CD4-positive, alpha-beta memory T cell (primary cell): ENCODE measurements at places on chromosomes 7 and 10. TPM values are rescaled to one million over a fixed set of nuclear protein-coding genes. Genes with fewer than 3 reads are reported as not detected.

DNA sequence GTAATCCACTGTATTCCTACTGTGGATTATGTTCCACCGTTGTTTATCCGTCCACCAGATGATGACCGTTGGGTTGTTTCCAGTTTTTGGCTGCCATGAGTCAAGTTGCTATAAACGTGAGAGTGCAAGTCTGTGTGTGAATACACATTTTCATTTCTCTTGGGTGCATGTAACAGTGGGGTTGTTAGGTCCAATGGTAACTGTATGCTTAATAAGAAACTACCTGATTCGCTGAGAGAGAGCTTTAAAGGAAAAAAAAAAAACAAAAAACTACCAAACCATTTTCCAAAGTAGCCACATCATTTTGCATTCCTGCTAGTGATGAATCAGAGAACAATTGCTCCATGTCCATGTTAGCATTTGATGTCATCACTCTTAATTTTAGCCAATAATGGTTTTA lies 15.9 kb downstream of the UBN2 start:
- no peak for DNase-seq

NOM1 gene
- 32.5 TPM for total RNA-seq

SPDYE2 gene
- 0.20 TPM for total RNA-seq

GRCh38 chr7:51551070-51551469 lies 234.5 kb upstream of the COBL start:
- DNase-seq, result no peak

DNA sequence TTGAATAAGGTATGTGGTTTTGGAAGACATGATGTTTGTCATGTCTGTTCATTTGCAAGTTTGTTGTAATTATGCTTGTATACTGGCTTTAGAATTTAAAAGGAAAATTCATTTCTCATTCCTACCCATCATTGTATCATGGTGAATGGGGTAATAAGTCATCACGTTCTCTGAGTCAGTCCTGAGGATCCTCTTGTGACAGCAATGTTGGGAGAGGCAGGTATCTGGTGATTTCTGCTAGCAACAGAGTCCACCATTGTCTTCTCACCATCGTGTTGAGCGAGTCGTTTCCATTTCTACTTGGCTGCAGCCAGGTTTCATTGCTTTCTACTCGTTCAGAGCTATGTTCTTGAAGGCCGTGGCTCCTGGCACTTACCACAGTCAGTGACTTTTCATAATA lies 16.3 kb downstream of the CUL1 start:
- DNase-seq, result no peak
